ENCODE measurements at places on chromosomes 2 and 18. TPM values are rescaled to one million over a fixed set of nuclear protein-coding genes. Genes with fewer than 3 reads are reported as not detected.

- H3K36me3 ChIP-seq = no peaks in the 10 kb centered on the region
- H3K4me1 ChIP-seq = peaks cover 8% of the 10 kb centered on the region
- no peak overlapping the region for H3K27ac ChIP-seq
- H3K4me3 ChIP-seq = no peak overlapping the region
Measured at GRCh38 chr2:114784890-114785583, 342.6 kb downstream of the DPP10 start.

DNA sequence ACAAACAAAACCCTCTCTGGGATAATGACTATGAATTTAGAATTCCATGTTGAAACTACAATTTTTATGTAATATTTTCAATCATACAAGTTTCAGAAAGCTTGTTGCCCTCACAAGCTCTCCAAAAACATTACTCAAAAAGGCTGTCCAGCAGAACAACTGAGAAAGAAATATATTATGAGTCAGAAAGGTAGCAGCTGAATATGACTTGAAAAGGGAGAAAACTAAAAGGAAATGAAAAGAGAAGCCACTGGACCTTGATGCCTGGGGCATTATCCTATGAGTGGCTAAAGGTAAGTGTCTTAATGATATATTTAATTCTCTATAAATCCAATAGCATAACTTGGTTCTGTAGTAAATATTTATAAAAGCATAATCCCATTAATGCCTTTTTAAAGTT is 61.8 kb downstream of the NXPH2 start:
- no peak overlapping the region for H3K27ac ChIP-seq
- no peak overlapping the region for H3K4me3 ChIP-seq
- H3K36me3 ChIP-seq = no peaks in the 10 kb centered on the region
- DNase-seq = no peak
- peaks cover 17% of the 10 kb centered on the region for H3K4me1 ChIP-seq

GAD1 gene
- polyA plus RNA-seq = not detected

RNF144A gene
- 2.8 TPM for polyA plus RNA-seq

GRCh38 chr2:30628341-30628740 is 178.9 kb downstream of the CAPN13 start:
- DNase-seq = no peak
- H3K27ac ChIP-seq = peak overlapping the region; percentile 17
- H3K27me3 ChIP-seq = no peaks in the 10 kb centered on the region
- H3K4me3 ChIP-seq = peak overlapping the region; percentile 2
- H3K4me1 ChIP-seq = peaks cover 16% of the 10 kb centered on the region

DNA sequence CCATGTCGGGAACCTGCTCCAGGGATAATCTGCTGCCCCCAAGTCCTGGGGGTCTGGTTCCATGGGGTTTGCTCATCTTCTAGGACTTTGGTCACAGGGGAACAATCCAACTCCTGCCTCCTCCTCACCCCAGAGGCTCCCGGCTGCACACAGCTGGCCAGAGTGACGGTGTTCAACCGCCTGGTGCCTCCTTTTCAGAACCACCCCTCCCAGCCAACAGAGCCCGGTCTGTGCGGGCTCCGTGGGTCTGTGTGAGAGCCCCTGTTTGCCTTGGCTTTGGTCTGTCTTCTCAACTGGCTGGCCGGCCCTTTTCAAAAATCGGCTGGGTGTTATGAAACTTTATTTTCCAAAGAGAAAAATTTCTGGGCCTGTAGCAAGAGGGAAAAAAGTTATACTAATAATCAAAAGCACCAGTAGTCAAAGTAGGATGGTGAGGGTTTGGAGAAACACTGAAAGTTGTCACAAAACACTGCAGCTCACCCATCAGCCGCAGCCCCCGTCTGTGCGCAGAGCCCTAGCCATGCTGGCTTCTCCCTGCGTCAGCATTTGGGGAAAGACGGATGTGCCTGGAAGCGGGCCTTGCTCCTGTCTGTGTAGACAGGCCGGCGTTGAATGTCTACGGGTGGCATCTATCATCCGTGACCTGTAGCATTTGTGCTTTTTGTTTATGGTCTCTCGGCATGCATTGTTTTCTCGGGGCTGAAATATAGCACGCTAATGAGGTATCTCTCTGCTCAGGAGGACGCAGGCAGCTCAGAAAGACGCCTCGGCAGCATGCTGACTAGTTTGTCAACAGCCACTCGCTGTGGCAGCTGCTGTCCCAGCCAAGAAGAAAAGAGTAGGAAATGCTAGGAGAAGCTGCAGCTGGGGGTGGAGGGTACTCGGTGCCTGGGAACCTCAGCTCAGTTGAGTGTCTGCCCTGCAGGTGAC is 138.6 kb downstream of the GLI2 start:
- no peaks in the 10 kb centered on the region for H3K36me3 ChIP-seq
- peaks cover 17% of the 10 kb centered on the region for H3K4me1 ChIP-seq

DNA sequence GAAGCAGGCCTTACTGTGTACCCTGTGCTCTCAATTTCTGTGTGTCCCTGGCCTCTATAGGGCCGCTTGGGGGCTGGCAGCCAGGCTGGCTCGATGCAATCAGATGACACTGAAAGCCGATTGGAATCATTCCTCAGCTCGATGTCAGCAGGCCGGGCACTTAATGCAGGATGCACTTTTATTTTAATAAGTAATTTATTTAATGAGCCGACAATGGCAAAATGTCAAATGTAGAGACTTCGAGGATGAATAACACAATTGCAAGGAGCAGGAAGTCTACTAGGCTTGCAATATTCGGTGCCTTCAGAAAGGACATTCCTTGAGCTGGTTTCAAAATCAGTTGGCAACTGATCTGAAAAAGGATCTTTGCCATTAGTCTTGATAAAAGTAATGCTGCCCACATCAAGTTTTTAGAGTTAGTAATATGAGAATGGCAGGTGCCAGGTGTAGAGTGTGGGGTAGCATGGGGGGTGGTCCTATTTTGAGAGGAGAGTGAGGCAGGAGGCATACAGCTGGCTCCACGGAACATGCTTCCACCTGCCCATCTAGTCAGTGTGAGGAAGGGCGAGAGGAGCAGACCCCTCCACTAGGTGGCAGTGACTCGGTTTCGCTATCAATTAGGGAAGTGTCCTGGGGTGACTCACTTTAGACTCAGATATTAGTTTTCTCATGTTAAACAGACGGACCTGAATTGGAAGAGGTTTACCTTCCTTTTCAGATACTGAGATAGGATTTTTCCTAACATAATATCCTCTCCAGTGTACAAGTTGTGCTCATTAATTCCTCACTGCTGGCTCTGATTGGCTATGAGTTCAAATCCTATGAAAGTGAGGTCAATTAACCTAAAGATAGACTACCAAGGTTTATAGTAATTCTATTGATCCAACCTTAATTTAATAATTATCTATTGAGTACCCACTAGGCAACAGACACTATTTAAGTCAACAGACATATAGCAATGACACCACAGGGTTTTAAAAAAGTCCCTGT is 80.9 kb downstream of the NABP1 start:
- H3K4me3 ChIP-seq = no peak overlapping the region
- peaks cover 8% of the 10 kb centered on the region for H3K4me1 ChIP-seq
- H3K27ac ChIP-seq = no peak overlapping the region
- peak; percentile 82 for DNase-seq

GRCh38 chr2:80019571-80020460 is 284.7 kb downstream of the LRRTM1 start:
- H3K36me3 ChIP-seq = no peaks in the 10 kb centered on the region
- H3K4me1 ChIP-seq = peaks cover 7% of the 10 kb centered on the region
- H3K27ac ChIP-seq = no peak overlapping the region
- H3K4me3 ChIP-seq = no peak overlapping the region
- DNase-seq = no peak
- no peaks in the 10 kb centered on the region for H3K27me3 ChIP-seq

LONRF2 gene
- 0.05 TPM for polyA plus RNA-seq

DNA sequence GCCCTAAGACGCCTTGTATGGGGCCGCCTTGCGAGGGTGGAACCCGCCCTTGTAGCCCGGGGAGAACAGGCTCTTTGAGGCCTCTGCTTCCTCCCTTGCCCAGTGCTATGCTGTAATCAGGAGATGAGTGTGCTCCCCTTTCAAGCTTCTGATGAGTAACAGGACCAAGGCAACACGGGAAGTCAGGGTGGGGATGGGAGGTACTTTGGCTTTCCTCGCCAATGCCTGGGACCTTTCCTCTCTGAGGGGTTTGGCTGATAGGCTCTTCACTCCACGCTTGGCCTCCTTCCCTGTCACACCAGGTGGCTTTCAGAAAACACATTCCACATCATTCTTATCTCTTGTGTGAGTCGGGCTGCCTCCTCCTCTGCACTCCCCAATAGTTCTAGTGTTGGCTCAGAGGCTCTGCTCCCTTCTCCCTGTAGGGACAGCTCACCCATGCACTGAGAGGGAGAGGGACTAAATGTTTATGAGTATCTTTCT is 223.7 kb upstream of the TRIB2 start:
- H3K4me3 ChIP-seq = no peak overlapping the region
- H3K4me1 ChIP-seq = no peaks in the 10 kb centered on the region
- no peak overlapping the region for H3K27ac ChIP-seq
- no peak for DNase-seq
- no peaks in the 10 kb centered on the region for H3K27me3 ChIP-seq

HNMT gene
- polyA plus RNA-seq = 3.3 TPM

C18orf54 gene
- polyA plus RNA-seq = 13.9 TPM

VWA3B gene
- polyA plus RNA-seq = not detected

- H3K27me3 ChIP-seq = no peaks in the 10 kb centered on the region
- no peak overlapping the region for H3K27ac ChIP-seq
- H3K36me3 ChIP-seq = no peaks in the 10 kb centered on the region
- H3K4me1 ChIP-seq = no peaks in the 10 kb centered on the region
Measured at GRCh38 chr2:152222975-152223637, 47.5 kb upstream of the STAM2 start.

DNA sequence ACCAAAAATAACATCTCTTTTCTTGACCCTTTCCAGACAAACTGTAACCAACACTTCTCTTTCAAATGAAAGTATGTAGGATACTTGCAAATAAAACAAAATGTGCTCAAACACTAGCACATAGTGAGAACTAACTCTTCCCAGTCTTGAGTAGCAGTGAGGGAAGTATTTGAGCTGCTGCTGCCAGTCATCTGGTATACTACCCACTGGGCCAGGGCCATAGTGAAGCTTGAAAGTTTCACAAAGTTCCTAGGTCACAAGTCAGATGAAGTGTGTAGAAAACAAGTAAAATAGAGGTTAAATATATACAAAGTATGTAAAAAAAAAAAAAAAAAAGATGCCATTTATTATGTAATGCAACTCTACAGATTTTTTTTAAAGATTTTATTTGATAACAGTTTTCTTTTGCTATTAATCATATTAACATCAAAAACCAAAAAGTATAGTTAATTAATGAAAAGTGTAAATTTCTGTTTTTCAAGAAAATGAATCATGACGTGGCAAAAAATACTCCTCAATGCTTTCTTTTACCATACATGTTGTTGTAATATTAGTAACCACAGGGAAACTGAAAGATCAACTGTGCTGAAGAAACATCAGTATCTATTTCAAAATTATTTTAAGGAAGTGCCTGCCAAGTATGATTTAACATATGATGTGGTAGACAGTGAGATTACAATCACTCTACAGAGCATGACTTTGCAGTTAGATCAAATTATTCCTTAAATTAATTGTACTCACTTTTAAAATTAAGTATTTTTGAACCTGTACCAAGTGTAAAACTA is 21.6 kb upstream of the TRIB2 start:
- no peaks in the 10 kb centered on the region for H3K27me3 ChIP-seq
- H3K36me3 ChIP-seq = no peaks in the 10 kb centered on the region
- no peak overlapping the region for H3K27ac ChIP-seq
- no peak overlapping the region for H3K4me3 ChIP-seq
- no peaks in the 10 kb centered on the region for H3K4me1 ChIP-seq
- no peak for DNase-seq

C1GALT1C1L gene
- 0.99 TPM for polyA plus RNA-seq

GRCh38 chr18:48109961-48110493 is 179.6 kb upstream of the SMAD2 start:
- H3K4me3 ChIP-seq = no peak overlapping the region
- peaks cover 22% of the 10 kb centered on the region for H3K4me1 ChIP-seq
- no peak for DNase-seq
- H3K36me3 ChIP-seq = no peaks in the 10 kb centered on the region
- H3K27ac ChIP-seq = no peak overlapping the region
- no peaks in the 10 kb centered on the region for H3K27me3 ChIP-seq

MYO5B gene
- 3.5 TPM for polyA plus RNA-seq

IL36G gene
- polyA plus RNA-seq = not detected

DNA sequence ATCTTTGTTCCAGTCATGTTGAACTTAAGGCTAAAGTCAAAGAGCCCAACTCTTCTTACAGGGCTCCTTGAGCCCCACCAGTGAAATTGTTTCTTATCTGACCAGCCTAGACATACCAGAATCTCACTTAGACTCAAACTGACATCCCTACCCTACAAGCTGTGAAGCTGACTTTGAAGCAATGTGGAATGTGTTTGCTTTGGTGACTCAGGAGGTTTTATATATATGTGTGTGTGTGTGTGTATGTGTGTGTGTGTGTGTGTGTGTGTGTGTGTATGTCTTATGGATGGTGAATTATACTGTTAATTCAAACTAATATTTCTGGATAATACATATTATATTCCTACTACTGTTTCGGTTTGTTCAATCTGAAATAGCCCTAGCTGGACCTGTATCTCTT is 67.3 kb downstream of the CAMKMT start:
- H3K36me3 ChIP-seq = no peaks in the 10 kb centered on the region
- H3K27ac ChIP-seq = 0 out of 2 replicates have a peak overlapping the region, but pooled peaks have one; percentile 90
- H3K27me3 ChIP-seq = no peaks in the 10 kb centered on the region
- no peak overlapping the region for H3K4me3 ChIP-seq
- peaks cover 42% of the 10 kb centered on the region for H3K4me1 ChIP-seq

DNA sequence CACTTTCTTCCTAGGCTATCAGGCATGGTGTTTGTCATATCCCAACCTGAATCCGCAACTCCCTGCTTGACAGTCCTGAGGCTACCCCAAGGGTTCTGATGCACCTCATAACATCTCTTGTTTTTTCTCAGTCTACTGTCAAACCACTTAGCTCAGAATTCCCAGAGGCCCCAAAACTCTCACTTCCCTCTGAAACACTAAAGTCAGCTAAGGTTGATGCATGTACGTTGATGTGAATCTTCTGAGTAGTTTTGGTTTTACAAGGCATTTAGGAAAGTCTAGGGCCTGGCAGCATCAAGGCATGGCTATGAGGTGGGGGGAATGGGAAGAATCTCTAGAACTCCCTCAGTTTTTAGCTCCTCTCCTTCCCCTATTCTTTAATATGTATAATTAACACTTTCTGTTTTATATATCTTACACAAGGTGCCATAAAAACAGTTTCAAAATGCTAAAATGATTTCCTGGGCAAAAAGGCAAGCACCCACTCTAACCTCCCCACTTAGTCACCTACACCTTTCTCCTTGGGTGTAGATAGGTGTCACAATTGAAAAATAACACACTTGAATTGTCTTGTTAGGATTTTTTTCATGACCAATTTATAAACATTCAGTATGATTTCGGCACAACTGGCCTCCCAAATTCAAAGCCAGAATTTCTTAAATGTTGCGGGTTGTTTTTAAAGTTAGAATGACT is 71.4 kb upstream of the TANK start:
- no peak overlapping the region for H3K4me3 ChIP-seq
- DNase-seq = no peak
- H3K27ac ChIP-seq = no peak overlapping the region

CACNB4 gene
- polyA plus RNA-seq = 2.7 TPM

- no peaks in the 10 kb centered on the region for H3K36me3 ChIP-seq
- H3K27me3 ChIP-seq = no peaks in the 10 kb centered on the region
- H3K4me3 ChIP-seq = no peak overlapping the region
- no peak overlapping the region for H3K27ac ChIP-seq
- no peaks in the 10 kb centered on the region for H3K4me1 ChIP-seq
Measured at GRCh38 chr2:23541503-23542229, 156.7 kb downstream of the KLHL29 start.

GRCh38 chr2:217162533-217162932 is 302.7 kb upstream of the TNP1 start:
- no peak for DNase-seq
- H3K36me3 ChIP-seq = no peaks in the 10 kb centered on the region

All from GM23338 (cell line).